ENCODE measurements at places on chromosomes 6 and 20.

DNA sequence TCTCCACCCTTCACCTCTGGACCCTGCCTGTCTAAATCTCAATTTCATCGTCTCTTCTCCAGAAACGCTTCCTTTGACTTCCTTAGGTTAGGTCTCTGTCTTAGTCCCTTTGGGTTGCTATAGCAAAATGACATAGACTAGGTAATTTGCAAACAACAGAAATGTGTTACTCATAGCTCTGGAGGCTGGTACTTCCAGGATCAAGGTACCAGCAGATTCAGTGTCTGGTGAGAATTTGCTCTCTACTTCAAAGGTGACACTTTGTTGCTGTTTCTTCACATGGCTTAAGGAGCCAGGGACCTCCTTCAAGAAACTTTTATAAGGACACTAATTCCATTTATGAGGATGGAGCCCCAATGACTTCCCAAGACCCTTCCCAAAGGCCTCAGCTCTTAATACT lies 145.1 kb upstream of the IMPG1 start:
- no peak for DNase-seq

GRCh38 chr6:74579794-74580193 lies 626.1 kb downstream of the COL12A1 start:
- no peak for DNase-seq

DNA sequence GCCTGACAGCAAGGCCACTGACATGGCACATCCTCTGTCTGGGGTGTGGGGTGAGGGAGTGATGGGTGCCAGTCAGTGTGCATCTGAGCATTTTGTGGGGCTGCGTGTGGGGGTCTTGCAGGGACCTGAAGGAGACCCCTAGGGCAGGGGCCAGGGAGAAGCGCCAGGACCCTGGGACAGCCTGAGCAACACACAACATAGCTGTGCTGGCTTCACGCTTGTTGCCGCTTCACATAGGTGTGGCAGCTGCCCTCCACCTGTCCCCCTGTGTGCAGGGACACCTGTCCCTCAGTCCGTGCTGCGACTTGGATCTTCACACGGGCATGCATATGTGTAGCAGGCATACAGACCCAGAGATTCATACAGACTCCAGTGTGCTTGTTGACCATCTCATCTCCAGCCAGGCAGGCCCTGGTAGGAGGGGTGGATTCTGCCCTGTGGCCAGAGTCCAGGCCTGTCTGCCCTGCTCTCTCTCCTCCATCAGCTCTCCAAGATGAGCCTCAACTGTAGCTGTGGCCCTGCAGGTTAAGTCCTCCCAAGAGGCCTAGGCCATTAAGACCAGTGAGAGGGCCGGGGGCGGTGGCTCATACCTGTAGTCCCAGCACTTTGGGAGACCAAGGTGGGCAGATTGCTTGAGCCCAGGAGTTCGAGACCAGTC lies 3.2 kb upstream of the NPBWR2 start:
- no peak for DNase-seq

GRCh38 chr6:157148391-157149323 lies 174.7 kb downstream of the TMEM242 start:
- no peak for DNase-seq

DNA sequence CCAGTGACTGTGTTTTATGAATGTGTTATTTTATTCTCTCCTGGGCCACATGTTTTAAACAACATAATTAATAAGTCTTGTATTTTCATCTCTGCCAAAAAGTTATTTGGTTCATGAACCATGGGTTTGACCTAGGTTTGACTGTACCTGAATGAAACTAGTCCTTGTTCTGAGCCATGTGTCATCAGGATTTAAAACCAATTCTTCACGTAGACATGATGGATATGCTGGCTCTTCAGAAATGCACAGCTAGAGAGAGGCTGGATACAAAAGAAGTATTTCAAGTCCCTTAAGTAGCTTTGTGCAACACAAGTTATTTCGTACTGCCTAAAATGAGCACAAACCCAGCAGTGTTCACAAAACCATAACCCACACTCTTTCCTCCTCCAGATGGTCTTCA lies 116.1 kb downstream of the IBTK start:
- DNase-seq: no peak

DNA sequence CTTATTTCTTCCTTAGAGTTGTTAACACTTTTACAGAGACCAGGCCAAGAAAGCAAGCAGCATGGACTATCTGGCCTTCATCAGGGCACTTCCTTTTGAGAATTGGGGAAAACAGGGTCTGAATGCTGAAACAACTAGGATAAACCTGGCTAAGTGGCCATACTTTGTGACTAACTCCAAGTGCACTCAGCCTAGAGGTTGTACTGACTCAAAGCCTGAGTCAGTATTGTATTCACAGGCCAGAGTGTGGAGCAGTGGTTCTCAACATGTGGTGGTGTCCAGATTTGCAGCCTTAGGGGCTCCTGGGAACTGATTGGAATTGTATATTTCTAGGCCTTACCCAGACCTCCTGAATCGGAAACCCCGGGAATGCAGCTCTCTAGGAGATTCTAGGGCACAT lies 20.1 kb downstream of the SEC23B start:
- no peak for DNase-seq
